ENCODE measurements at places on chromosomes 13 and 19.

DNA sequence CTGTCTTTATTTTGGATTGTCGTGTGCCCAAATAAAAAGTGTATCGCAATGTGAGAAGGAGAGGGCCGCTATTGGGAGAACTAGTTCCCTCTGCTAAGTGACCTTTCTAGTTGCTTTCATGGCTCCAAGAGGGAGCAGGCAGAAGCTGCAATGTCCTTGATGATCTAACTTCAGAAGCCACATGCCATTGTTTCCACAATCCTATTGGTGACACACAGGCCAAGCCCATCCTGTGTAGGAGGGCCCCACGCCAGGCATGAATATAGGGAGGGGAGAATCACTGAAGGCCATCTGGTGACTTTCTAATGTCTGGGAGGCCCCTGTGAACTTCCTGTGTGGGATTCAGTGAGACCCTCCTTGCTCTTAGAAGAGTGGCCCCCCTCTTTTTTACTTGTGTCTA, 47.8 kb upstream of the KPNA3 start:
- DNase-seq = peak; percentile 19

- no peak for DNase-seq
Observed at GRCh38 chr19:19152668-19153384, 14.5 kb upstream of the TMEM161A start.

DNA sequence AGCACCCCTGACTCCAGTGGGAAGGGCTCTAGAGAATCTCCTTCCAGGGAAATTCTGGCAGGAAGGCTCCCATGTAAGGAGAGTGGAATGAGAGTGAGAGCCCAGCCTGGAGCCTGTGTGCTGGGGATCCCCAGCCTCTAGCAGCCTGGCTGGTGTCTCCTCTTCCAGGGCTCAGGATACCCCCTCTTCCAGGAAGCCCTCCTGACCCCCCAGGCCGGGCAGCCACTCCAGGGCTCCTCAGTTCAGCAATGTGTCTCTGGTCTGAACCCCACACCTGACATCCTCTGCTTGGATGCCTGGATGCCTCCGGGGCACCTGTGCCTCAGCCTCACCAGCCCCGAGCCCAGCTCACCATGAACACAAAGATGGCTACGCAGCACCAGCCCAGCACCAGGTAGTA, 3.0 kb downstream of the C19orf33 start:
- no peak for DNase-seq

DNA sequence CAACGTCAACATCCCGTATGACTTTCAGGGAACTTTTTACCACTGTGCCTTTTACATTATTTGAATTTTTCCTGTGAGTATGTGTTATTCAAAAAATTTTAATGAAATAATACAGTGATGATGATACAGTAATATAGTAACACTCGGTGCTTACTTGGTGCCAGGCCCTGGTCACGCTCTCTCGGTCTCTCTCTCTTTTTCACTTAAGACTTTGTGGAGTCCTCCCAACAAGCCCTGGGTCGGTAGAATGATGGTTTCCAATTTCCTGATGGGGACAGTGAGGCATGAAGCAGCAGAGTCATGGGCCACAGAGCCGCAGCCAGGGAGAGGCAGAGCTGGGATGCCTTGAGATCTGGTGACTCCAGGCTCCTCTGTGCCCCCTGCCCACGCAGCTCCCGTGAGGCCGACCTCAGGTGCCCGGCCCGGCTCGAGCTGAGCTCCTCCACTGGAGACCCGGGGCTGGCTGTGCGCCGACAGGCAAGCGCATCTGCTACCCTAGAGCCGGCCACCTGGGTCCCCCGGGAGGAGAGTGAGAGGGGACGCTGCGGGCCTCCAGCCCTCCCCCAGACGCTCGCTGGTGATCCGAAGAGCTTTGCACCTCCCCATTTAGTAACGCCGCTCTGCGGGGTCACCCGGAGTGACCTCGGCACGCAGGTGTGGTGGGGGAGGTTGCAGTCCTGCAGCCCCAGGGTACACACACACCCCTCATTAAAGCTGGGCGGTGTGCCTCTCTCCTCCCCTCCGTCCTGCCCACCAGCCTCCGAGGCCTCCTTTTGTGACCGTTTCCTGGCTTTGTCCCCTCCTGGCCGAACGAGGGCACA, 4.4 kb upstream of the SBK3 start:
- peak; percentile 95 for DNase-seq

GRCh38 chr19:35119578-35120155, 4.0 kb downstream of the FXYD3 start:
- DNase-seq = no peak

DNA sequence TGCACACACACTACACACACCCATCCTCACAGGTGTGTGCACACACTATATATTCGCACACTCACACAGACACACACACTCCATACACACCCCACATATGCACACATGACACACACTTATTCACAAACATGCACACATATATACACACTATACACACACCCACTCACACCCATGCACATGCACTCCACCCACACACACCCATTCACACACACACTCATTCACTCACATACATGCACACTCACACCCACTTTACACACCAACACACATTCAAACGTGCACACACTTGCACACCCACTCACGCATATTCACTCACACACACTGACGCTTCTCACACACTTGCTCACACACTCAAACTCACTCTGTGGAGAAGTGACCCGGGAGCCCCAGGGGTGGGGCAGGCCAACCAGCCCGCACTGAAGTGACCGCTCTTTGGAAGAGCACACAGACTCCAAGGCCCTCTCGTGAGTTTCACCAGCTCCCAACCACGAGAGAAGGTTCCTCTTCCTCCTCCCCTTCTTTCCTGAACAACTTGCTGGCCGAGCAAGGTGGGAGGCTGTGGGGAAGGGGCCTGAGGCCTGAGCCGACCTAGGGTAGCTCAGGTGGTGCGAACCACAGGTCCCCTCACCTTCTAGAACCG, 86.1 kb upstream of the TM9SF2 start:
- no peak for DNase-seq

GRCh38 chr19:34393629-34394028, 10.6 kb upstream of the PDCD2L start:
- no peak for DNase-seq

DNA sequence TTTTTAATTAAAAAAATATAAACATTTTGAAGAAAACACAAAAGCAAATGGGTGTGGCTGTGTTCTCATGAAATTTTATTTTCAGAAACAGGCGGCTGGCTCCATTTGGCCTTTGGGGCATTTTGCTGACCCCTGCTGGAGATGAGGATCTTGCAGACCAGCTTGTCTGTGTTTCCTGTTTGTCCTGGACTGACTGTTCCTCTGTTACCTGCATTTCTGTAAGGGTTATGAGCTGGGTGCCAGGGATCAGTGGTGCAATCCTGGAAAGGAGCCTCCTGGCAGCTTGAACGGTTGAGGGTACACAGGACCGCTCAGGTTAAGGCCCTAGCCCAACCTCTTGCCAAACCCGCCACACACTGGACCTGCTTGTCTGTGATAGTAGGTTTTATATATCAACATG, 49.9 kb downstream of the ZNF787 start:
- no peak for DNase-seq

GRCh38 chr19:11356676-11357550, 1.7 kb downstream of the PLPPR2 start:
- no peak for DNase-seq

- peak; percentile 65 for DNase-seq
Observed at GRCh38 chr13:73060251-73061160, 1.7 kb downstream of the KLF5 start.

DNA sequence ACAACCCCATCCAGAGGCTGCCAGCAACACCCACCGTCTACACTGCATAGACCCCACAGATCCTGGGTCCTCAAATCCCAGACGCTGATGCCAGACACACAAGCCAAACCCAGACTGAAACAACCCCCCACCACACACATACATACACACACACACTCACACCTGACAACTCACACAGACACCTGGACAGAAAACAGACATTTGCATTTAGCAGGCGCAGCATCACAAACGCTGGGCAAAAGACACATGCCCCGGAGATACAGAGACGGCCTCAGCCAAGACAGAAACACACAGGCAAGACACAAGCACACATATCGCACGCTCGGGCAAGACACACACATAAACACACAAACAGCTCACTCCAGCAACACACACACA, 1.3 kb downstream of the BBC3 start:
- DNase-seq = peak; percentile 31
